Fibroblast of the conjunctiva (primary cell): ENCODE measurements at places on chromosomes 7 and 10.

GRCh38 chr10:69994262-69994661 lies 58.4 kb upstream of the MACROH2A2 start:
- DNase-seq = peak; percentile 14

DNA sequence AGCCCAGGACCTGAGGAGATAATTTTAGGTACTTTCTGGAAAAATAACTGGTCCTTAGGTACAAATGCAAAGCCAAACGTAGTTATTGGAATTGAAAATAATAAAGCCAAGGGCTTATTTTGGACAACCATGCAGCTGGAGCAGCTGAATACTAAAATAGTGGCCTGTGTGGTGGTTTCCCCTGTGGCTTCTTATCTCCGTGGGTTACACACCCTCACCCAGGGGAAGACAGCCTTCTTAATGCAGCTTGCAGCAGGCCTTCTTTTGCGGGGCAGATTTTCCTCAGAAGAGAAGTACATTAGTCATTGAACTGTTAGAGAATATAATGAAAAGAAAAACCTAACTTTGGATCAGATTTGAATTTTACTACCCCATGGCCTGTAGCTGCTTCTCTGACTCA lies 133.5 kb downstream of the ST7 start:
- no peak for DNase-seq

- no peak for DNase-seq
These were observed 130.7 kb upstream of the TMEM72 start for GRCh38 chr10:44780426-44780825.

DNA sequence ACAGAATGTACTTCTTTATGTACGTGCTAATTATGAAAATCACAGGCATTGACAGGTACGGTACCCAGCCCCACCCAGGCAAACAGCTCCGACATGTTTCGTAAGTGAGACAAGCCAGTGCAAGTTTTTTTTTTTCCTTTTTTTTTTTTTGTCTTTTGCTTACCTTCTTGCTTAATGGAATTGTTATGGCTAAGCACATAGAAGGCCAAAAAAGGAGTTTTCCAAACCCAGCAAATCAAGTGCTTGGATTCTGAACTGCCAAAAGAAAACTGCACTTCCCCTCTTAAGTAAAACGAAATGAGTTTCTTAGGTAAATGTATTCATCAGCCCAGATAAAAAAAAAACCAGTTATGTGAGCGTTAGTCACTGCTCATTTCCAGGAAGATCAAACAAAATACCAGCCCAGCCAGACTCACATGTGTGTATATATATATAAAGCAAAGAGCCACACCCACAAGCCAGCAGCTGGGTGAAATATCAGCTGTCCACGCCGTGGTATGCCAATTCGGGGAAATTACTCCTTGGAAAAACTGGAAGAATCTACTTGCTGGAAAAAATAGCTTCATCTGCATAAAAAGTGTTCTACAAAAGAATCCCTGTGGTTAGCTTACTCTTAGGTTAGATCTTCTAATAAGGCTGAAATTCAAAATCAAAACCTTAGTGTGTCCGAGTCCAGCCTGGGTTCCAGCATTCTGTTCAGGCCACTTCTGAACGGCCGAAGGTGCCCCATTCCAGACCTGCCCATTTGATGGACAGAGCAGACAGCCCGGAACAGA lies 8.0 kb downstream of the KLF6 start:
- DNase-seq = peak; percentile 65

DNA sequence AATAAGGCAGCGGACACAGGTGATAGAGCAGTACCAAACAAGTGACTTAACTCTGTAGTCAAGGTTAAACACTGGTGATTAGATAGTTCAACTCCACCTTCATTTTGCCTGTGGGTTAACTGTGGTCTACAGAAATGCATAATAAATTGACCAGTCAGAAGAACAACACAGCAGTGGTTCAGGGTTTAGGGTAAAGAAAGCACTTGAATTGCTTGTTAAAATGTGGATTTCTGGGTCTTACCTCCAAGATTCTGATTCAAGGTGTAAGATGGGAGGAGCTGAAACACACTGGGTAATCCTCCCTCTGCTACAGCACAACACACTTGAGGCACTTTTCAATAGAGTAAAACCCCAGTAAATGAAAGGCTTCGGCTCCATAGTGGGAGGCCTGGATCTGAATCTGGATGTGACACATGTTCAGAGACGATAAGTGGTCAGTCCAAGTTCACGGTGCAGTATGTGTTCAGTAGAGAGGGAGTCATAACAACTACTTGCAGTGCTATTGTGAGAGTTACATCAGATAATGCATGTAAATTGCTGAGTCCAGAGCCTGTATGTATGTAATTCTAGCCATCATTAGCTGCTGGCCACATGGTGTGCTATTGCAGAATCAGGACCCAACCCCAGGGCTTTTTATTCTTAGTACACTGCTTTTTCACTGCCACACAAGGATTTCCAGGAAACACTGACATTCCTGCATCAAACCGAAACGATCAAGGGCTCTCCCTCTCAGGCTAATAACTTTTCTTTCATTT lies 141.7 kb downstream of the SORCS1 start:
- DNase-seq = no peak

DNA sequence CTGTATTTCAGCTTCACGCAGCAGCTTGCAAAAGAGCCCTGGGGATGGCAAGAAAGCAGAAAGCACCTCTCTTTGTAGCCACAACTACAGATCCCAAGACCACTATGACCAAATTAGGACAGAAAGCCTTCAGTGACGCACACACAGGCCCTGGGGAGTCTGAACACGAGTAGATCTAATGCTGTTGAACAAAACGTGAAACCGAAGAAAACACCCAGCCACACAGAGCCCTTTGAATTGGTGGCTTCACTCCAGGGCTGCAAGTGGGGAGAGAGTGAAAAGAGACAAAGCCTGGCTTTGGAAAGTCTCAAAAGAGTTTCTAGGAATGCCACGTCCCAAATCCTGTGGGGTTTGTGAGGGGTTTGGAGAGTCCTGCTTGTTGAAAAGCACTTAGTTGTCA lies 28.4 kb downstream of the PLXNA4 start:
- no peak for DNase-seq
